ENCODE measurements at places on chromosomes 16 and 17. TPM values are rescaled to one million over a fixed set of nuclear protein-coding genes. Genes with fewer than 3 reads are reported as not detected.
A peak's percentile ranks its signal among the peaks of the same experiment; 100 is the strongest.

DNA sequence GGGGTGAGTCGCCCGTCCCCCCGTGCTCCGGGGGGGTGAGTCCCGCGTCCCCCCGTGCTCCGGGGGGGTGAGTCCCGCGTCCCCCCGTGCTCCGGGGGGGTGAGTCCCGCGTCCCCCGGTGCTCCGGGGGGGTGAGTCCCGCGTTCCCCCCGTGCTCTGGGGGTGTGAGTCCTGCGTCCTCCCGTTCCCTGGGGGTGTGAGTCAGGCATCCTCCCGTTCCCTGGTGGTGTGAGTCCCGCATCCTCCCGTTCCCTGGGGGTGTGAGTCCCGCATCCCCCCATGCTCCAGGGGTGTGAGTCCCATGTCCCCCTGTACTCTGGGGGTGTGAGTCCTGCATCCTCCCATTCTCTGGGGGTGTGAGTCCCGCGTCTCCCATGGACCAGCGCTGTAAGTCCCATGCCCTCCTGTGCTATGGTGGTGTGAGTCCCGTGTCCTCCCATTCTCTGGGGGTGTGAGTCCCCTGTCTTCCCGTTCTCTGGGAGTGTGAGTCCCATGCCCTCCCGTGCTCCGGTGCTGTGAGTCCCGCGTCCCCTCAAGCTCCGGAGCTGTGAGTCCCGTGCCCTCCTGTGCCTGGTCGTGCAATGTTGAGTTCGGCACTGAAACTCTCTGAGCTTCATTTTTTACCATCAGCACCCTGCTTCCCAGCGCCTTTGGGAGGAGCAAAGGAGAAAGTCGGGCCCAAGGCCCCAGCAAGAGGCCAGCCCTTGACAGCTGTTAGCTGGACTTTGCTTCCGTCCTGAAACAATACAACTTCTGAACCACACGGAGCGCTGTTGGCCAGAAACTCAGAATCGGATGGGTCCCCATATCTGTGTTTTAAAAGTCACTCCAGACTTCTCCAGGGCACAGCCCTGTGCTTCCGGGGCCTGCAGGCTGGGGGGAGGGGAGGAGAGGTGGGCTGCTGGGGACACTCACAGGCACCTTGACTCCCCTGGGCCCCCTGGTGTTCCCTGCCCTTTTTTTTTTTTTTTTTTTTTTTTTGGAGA is 11.5 kb upstream of the ZC3H18 start:
- DNase-seq: no peak

ZNF287 gene
- 4.7 TPM for total RNA-seq

DNA sequence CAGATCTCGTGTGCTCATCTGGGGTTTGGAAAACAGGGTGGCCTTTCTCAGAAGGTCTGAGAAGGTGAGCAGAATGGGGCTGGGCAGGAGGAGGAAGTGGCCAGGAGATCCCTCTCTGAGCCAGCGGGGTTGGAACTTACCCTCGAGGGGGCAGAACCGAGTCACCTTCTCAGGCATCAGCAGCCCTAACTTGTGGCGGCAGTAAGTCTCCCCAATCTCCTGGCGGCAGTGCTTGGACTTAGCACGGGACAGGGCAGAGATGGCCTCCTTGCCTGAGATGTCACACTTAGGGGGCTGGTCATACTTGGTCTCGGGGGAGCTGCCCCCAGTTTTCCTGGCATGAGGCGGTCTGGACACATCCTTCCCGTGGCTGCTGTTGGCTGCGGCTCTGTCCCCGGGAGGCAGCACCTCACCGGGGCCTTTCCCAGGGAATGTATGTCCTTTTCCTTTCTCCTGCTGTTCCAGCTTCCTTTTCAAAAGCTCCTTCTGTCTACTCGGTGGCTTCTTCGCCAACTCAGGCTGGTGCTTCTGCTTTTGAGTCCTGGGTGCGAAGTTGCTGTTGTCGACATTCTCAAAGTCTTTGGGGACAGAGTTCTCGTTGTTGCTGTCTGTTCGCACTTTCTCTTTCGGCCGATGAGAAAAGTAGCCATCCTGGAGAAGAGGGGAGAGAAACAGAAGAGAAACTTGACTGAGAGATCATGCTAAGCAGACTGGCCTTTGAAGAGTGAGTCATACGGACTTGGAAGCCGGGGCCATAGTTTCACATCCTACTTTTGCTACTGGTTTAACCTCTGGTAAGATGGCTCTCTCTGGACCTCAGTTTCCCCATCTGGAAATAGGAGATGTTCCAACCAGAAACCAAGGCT is 211.7 kb downstream of the XYLT1 start:
- DNase-seq: no peak

GRCh38 chr16:85437166-85438052 is 175.7 kb upstream of the GSE1 start:
- no peak for DNase-seq

GRCh38 chr17:47840001-47840741 is 902 bp downstream of the SCRN2 start:
- DNase-seq: no peak

GRCh38 chr16:66695471-66695934 is 1.0 kb downstream of the CMTM4 start:
- DNase-seq: no peak

LDHD gene
- 10.7 TPM for total RNA-seq

GRCh38 chr16:86581458-86581857 is 3.1 kb downstream of the FOXL1 start:
- DNase-seq: no peak

GRCh38 chr16:1789643-1790045 is 3.9 kb downstream of the IGFALS start:
- DNase-seq: peak; percentile 62

- DNase-seq: no peak
Observed at GRCh38 chr17:59093702-59094231, 12.9 kb downstream of the TRIM37 start.

GRCh38 chr17:57135789-57136291 is 50.8 kb downstream of the AKAP1 start:
- no peak for DNase-seq

FLCN gene
- 106 TPM for total RNA-seq

GRCh38 chr16:56269811-56270684 is 78.8 kb downstream of the GNAO1 start:
- peak; percentile 64 for DNase-seq

GRCh38 chr17:77636835-77637817 is 321.4 kb upstream of the TNRC6C start:
- DNase-seq: no peak

- peak; percentile 67 for DNase-seq
Observed at GRCh38 chr16:11359370-11359769, 14.1 kb downstream of the RMI2 start.

DNA sequence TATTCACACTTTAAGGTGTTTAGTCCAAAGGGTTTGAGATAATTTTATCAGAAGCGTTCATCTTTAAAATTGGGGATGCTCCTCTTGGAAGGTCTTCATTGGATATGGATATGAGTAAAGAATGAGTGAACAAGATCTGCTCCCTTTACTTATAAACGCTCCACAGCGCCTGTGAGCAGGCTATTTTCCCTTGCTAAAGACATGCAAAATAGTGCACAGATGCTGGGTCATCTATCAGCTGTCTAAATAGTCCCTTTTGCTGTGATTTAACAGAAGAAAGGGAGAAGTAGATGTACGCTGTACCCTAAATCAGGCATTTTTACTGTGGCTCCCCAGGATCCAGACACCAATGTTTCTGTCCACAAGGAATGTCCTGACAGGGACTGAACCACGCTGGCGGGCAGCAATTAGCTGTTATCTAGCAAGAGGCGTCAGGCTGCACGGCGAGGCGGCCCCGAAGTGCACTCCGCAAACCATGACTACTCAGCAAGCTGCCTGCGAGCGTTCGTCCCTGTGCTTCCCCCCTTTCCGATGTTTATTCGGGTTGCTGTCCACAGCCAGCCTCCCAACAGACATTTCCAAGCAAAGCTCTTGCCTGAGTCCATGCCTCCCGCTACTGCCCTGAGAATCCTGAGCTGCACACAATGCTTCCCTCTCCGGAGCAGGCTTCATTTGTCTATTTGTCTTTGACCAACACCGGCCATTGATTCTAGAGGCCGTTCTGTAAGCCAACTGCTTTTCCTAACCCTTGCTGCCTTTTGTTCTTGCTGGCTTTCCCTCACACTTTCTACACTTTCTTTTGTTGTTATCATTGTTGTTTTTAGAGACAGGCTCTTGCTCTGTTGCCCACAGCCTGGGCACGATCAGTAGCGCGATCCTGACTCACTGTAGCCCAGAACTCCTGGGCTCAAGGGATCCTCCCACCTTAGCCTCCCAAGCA is 55.7 kb upstream of the CNEP1R1 start:
- no peak for DNase-seq

GRCh38 chr16:84026606-84027005 is 16.0 kb downstream of the SLC38A8 start:
- no peak for DNase-seq

DNA sequence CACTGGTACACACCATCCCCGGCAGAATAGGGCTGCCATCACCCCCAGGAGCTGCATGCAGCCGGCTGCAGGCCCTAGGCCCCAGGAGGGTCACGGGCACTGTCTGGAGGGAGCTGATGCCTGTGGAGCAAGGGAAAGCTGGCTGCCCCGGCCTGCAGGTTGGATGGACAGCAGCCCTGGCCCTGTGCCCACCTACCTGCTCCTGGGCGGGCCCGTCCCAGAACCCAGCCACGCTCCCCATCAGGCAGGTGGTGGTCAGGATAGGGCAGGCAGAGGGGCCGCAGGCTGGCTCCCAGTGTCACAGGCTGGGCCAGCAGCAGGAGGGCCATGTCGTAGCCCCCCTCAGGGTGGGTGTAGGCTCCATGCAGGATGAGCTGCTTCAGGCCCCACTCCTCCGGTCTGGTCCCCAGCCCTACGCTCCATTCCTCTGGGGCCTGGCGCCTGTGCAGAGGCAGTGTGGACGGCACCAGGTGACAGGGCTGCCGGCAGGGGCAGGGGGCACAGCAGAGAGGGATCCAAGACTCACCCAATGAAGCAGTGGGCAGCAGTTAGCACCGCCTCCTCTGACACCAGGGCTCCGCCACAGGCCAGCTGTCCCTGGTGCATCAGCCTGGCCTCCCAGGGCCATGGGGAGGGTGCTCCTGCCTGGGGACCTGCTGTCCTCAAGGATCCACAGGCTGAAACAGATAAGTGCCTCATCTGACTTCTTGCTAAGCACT is 4.0 kb downstream of the PRSS53 start:
- DNase-seq: no peak

SOX8 gene
- total RNA-seq: 0.81 TPM

DNA sequence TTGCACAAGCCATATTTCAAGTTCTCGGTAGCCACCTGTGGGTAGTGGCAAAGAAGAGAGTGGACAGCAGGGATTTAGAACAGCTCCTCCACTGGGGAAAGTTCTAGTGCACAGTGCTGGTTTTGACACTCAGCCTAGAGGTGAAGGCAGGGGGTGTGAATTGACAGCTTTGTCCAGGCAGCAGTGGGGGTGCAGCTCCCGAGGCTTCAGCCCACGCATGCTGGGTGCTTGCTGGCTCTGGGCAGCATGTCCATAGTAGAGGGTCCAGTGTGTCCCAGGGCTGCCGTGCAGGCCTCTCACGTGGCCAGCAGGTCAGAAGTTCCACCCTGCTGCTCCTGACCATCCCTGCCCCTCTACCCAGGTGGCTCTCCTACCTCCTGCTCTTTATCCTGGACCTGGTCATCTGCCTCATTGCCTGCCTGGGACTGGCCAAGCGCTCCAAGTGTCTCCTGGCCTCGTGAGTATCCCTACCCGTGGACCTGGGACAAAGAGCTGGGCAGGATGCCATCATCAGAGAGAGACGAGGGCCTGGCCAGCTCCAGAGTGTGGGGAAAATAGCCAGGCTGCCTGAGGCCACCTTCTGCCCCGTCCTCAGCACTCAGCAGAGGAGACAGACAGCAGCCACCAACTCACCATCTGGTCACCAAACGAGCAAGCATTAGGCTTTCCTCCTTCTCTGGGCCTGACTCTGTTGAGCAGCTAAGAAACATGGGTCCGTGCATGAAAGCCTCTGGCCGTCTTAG is 29.8 kb downstream of the TTYH2 start:
- no peak for DNase-seq

- no peak for DNase-seq
Observed at GRCh38 chr17:45740553-45741330, 43.4 kb upstream of the CRHR1 start.

UTS2R gene
- total RNA-seq: not detected

DNA sequence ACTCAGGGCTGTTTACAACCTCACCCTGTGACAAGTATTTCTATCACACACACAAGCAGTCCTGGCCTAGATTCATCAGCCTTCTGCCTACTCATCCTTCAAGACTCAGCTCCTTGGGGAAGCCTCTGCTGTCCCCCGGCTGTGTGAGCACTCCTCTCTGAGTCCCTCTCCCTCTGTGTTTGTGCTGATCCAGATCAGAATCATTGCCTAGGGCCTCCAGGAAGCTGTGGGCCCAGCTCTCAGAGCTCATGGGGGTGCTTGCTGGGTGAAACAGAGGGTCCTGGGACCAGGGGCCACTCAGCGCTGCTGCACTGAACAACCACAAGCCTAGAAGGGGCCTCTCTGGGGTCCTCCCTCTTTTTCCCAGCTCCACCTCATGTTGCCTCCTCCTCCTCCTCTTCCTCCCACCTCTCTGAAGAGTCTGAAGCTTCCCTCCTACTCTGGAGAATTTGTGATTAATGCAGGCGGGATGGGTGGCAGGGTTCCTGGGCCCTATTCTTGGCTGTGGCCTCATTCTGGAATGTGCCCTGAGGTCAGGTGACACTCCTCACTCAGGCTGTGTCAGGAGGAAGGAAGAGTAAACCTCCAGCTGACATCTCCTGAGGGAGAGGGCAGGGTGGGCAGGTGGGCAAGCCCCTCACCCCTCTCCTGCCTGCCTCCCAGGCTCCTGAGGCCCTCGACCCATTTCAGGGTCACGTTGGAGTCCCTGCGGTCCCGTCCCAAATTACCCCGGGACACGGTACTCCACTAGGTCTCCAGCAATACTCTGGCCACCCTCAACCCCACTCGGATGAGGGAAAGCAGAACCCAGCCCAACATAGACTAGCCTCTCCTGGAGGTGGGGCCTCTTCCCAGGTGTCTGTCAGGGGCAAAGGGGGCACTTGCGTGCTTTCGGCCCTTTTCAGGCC is 10.1 kb downstream of the WFIKKN2 start:
- no peak for DNase-seq

GRCh38 chr17:65020284-65020683 is 36.3 kb downstream of the GNA13 start:
- no peak for DNase-seq

DNA sequence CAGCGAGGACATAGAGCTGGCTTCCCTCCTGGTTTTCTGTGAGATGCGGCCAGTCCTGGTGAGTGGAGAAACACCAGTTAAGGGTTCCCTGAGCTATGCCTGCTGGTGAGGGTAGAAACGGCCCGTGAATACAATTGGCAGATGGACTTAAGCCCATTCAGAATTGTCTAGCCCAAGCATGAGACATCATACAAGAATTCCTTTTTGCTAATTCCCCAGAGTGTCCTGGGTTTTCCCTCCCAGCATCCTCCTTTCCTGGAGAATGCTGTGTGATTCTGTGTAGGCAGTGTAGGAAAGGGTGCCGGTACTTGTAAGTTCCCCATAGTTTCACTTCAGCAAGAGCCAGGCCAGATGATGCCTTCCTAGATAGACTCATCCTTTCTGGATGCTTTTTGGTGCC is 65.1 kb downstream of the SDR42E1 start:
- no peak for DNase-seq

TEX14 gene
- 1.3 TPM for total RNA-seq

SCN4A gene
- total RNA-seq: not detected

MEIOB gene
- total RNA-seq: not detected
